Activated CD4-positive, alpha-beta T cell treated with anti-CD3 and anti-CD28 coated beads for 4 hours (primary cell): ENCODE measurements at places on chromosomes 5 and 9.

DNA sequence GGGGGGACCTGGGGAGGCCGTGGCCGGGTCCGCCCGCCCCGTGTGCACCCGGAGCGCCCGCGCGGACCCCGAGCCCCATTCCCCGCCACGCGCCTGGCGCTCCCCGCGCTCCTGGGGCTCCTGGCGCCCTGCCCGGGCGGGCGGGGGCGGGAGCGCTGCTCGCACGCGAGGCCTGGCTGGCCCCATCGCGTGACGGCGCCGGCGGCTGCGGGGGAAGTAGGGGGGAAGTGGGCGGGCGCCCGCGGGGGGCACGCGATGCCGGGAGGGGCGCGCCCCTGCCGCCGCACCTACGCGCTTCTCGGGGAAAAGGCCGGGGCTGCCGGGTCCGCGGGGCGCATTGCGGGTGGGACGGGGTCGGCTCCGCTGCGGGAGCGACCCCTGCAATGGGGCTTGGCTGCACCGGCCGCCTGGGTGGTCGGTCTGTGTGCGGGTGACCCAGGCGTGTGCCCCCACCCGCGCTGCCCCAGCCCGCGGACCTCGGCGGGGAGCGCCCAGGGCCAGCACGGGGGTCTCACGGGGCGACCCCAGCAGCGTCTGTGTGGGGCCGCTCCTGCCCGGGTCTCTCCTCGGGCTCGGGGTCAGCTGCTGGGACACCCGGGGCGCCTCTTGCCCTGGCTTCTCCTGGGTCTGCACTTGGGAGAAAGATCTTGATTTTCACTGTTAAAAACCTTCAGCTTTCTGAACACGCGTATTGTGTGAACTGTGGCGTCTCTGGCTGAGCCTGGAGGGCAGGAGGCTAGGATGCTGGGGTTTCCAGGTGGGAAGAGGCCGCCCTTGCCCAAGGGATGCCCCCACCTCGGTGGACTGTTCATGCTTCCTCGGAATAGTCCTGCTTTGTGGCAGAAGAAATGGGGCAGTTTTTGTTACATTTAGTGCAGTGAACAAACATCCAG lies 52.4 kb downstream of the AHRR start:
- peak; percentile 59 for DNase-seq

GRCh38 chr5:172911976-172912375 lies 47.2 kb upstream of the RPL26L1 start:
- no peak for DNase-seq

DNA sequence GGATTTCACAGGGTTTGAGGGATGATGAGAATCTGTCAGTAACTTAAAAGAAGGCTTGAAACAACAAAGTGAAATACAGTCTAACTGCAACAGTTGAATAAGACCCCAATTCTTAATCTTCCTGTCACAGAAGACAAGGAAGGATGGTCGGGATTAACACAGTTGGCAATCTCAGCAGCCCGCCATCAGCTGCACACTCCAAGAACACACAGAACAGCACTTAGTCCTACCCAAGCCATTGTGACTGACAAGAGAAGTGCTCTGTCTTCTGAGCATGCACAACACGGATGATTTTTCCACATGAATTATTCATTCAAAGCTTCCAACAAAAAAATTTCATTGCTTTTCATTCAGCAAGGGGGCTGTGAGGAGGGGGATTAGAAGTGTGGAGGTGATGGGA lies 576.1 kb downstream of the TLE4 start:
- no peak for DNase-seq

GRCh38 chr9:126052791-126053190 lies 273.8 kb upstream of the MVB12B start:
- DNase-seq = no peak

DNA sequence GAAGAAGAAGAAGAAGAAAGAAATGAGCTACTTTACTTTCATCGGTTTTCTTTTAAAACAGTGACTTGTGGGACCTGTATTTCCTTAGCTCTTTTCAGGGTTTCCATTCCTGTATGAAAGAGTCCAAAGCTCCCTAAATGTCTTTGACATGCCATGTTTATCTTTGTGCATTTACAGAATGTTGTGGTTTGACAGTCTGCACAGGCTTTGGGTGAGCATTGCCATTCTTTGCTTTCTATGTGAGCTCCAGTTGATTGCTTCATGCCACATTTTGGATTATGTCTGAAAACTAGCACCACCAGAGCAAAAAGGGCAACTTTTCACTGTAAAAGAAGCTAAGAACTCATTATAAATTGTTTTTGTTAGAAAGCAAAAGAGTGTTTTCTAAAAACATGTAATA lies 733.4 kb downstream of the TLE4 start:
- DNase-seq = no peak

- no peak for DNase-seq
These were observed 45.9 kb downstream of the TEK start for GRCh38 chr9:27154908-27155307.

GRCh38 chr9:73153793-73154227 lies 2.1 kb downstream of the ANXA1 start:
- DNase-seq = no peak

- DNase-seq = no peak
These were observed 581.2 kb downstream of the CDH18 start for GRCh38 chr5:19406576-19407365.

GRCh38 chr9:134381671-134382516 lies 55.6 kb downstream of the RXRA start:
- peak; percentile 26 for DNase-seq

- DNase-seq = no peak
These were observed 78.0 kb downstream of the HMHB1 start for GRCh38 chr5:143889986-143890385.

- no peak for DNase-seq
These were observed 29.5 kb downstream of the SLC25A46 start for GRCh38 chr5:110768138-110768860.

GRCh38 chr5:52776116-52776515 lies 11.6 kb upstream of the ITGA1 start:
- DNase-seq = peak; percentile 7

DNA sequence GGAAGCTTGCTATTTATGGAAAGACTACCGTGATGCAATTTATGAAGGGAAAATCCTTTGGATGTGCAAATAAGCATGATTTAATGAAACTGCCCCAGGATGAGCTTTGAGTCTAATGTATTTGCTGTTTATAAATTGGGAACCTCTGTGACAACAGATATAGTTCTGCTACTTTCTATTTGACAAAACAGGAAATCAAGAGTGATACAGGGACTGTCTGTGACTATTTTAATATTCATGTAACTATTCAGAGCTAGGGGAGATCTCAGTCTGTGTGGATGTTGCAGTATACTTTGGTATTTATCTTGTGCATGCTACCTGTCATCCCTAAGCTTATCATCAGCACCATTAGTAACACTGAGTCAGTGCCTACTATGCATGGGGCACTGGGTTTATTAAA lies 132.1 kb downstream of the PDZD2 start:
- no peak for DNase-seq

- DNase-seq = no peak
These were observed 120.0 kb upstream of the CACNA1B start for GRCh38 chr9:137757613-137758029.

DNA sequence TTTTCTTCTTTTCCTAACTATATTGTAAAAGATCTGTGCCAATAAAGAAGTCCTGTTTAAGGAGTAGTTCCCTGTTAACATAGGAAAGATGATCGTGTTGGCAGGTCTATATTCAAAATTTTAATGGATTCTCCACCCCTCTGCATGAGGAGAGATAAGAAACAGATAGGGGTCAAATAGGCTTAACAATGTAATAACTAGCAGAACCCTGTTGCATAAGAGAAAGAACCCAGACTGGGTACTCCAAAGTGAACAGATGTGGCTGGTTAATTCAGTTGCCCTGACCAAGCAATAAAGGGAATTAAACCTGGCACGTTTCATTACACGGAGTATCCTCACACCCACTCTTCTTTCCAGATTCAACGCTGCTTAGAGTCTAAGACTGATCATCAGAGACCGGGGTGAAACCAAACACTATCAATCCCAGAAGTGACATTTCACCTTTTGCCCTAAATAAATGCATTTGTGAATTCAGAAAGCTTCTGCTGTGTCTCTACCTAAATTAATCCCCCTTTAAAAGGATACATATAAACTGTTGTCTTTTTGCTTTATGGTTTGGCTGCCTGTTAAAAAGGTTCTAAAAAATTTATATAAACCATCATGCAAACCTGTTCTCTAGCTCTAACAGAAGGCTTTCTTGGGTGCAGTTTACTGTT lies 1276.9 kb upstream of the WWC1 start:
- no peak for DNase-seq

DNA sequence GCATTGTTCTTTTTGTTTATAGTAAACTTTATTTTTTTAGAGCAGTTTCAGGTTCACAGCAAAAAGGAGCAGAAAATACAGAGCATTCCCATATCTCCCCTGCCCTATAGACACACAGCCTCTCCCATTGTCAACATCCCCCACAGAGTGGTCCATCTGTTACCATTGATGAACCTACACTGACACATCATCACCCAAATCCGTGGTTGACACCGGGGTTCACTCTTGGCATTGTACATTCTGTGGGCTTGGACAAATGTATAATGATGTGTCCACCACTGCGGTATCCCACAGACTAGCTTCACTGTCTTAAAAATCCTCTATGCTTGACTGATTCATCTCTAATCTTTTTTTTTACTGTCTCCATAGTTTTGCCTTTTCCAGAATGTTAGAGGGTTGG lies 120.7 kb upstream of the SPATA31C2 start:
- no peak for DNase-seq

DNA sequence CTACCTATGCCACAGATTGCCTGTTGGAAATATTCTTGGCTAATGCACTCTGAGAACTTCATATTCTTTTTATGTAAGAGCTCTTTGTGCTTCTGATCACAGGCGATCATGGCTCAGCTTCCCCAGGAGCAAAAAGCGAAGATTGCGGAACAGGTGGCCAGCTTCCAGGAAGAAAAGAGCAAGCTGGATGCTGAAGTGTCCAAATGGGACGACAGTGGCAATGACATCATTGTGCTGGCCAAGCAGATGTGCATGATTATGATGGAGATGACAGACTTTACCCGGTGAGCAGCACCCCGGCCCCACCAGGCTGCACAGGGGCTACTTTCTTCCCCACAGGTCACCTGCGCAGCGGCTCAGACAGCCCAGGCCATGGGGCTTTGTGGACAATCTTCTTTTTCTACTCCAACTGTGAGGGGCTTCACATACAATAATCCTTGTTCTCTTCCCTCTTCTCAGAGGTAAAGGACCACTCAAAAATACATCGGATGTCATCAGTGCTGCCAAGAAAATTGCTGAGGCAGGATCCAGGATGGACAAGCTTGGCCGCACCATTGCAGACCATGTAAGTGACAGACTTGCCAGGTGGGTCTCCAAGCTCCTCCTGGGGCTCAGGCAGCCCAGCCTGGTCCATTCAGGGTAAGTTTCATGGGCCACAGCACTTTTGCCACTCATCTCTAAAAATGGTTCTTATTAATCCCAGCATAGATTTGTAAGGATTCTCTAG lies 55.4 kb upstream of the LRRTM2 start:
- DNase-seq = no peak

GRCh38 chr5:96259151-96259772 lies 173.8 kb downstream of the PCSK1 start:
- DNase-seq = no peak

GRCh38 chr5:154092356-154093141 lies 53.8 kb downstream of the MFAP3 start:
- DNase-seq = no peak

DNA sequence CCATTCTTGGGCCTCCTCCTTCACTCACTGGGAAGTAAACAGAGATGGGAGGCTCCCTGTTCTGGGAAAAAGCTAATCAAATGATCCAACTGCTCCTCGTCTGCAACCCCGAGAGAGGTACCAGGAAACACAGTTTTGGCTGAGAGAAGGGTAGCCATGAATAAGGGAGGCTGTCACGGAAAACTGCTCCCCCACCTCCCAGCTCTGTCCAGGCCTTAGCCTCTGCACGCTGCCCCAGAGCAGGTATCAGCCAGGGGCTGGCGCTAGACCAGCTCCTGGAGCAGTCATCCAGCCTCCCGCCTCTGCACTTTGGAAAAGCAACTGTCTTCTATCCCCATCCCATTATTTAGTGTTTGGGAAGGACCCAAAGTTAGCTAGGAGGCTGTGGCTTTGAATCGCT lies 266.1 kb downstream of the NDUFS4 start:
- no peak for DNase-seq

- peak; percentile 52 for DNase-seq
These were observed 22.2 kb downstream of the BHMT start for GRCh38 chr5:79133657-79134451.

DNA sequence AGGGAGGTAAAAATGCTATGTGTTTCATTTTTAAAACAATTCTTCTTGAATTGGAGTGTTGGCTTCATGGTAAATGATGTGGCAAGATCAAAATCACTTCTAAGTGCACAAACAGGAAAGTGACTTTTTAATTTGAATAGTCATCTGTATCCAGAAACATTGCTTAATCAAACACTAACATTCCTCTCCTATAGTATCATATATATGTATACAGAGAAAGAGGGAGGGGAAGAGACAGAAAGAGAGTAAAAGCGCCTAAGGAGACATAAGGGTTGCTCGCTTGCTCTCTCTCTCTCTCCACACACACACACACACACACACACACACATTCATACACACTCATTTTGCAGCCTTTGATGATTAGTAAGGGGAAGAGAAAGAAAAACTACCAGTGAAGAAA lies 95.4 kb upstream of the PRDM9 start:
- no peak for DNase-seq

- DNase-seq = no peak
These were observed 1.9 kb downstream of the N4BP3 start for GRCh38 chr5:178115136-178115813.

GRCh38 chr5:101112645-101113044 lies 209.6 kb upstream of the ST8SIA4 start:
- DNase-seq = no peak

DNA sequence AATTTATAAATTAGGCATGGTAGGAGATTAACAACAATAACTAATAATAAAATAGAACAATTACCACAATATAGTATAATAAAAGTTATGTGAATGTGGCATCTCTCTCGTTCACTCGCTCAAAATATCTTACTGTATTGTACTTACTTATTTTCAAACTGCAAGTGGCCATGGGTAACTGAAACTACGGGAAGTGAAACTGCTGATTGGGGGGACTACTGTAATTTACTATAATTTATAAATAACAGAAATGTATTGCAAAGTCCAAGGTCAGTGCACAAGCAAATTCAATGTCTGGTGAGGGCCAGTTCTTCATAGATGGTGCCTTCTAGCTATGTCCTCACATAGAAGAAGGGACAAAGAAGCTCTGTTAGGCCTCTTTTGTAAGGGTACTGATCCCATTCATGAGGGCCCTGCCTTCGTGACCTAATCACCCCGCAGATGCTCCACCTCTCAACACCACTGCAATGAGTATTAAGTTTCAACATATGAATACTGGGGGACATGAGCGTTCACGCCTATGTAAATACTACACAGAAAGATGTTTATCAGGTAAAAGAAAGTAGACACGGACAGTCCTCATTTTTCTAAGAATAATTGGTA lies 39.0 kb downstream of the KCNIP1 start:
- no peak for DNase-seq

GRCh38 chr5:36029914-36030313 lies 36.8 kb downstream of the UGT3A2 start:
- no peak for DNase-seq

DNA sequence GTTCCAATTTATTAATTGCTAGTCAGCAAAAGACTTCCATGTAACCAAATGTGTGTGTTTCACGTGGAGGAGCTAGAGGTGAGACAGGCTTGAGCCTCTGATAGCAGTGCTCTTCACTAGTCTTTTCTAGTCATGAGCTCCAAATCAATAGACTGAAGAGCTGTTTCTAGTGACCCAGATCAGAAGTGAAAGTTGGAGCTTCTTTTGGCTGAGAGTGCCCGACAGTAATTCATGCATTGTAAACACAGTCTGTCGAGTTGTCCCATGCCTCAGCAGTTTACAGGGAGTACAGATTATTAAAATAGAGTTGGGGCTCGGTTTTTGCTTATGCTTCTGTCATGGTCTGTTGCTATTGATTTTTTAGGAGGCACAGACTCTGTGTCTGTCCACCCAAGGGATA lies 793.1 kb downstream of the DTWD2 start:
- no peak for DNase-seq
